ENCODE measurements at places on chromosomes 1 and 21. TPM values are rescaled to one million over a fixed set of nuclear protein-coding genes. Genes with fewer than 3 reads are reported as not detected.

CELA2B gene
- 2.7 TPM for total RNA-seq

AXDND1 gene
- total RNA-seq = 0.13 TPM

PTAFR gene
- total RNA-seq = 1.6 TPM

DNA sequence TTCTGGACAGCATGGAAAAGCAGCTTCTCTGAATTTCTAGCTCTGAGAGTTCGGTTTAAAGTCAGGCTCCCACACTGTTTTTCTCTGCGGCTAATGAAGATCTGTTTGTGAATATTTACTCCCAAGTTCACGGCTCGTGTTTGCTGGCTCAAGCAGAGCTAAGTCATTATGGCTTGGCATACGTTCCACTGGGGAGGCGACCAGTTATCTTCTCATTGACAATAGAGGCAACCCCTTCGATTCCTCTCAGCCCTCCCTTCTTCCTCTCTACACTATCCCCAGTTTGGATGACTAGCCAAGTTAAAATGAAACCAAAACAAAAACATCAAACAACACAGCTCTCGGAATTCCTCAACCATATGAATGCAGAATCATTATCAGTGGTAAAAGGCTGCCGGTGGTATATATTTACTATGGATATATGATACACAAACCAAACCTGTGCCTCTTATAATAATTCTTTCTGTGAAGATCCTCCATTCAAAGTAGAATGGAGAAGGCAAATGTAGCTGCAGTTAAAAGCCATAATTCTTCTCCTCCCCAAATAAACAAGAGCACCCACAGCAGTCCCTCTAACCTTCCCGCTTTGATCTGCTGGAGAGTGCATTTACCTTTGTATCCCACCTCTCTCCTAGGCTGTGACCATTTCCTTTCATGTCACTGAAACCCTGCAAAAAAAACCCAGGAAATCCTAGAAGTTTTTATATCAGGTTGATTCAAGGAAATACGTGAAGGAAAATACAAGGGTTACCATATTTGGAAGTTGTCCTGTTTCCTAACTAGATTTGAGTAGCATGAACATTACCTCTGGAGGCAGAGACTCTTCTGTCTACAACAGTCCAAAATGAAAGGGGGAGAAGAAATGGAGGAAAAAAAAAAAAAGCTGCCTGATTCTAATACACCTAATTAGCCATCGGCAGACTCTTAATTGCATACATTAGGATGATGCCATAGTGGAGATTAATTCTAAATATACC is 108.3 kb upstream of the USH2A start:
- DNase-seq = peak; percentile 70

DNA sequence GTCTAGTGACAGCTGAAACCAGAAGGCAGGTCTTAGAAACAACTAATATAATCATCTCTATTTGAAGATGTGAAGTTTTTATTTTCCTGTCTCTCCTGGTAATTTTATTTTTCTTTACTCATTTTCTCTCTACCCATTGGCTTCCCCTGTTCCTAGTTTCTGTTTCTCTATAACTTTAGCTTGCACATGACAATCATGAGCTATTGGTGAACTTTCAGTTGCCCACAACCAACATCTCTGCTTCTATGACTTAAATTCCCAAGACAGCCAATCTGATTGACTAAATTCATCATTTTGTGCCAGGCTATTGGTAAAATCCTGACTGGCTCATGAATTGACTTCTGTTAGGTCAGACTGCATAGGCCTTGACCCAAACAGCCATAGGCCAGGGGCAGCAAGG is 13.7 kb upstream of the ACADM start:
- no peak for DNase-seq

GRCh38 chr1:47725511-47725991 is 271.6 kb downstream of the TRABD2B start:
- no peak for DNase-seq

DNA sequence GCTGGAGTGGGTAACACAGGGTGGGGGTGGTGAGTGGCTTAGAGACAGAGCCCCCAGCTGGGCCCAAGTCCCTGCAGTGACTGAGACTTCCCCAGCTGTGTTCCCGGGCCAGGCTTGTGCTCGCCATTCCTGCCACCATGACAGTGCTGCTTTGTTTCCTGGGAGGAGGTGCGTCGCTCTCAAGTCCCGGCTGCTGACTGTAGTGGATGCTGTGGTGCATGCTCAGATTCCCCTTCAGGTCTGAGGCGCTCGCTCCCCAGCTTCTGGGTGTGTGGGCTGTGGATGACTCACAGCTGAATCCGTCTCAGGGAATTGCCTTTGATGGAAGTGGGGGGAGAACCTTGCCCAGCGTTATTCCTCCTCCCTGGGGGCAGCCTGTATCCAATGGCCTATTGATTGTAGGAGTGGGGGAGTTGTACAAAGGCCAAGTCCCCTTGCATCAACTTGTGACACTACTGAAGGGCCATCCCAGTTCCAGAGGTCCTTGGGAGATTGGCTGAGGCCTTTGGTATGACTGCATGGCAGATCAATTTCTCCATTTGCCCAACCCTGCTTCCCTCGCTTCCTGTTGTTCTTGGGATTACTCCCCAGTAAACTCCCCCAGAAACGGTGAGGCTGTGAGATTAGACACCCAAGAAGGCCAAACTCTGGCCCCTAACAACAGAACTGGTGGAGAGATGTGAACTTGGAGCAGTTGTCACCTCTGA is 17.8 kb upstream of the POU3F1 start:
- no peak for DNase-seq

- no peak for DNase-seq
Observed at GRCh38 chr1:78367700-78368099, 123.1 kb upstream of the PTGFR start.

GRCh38 chr1:224558904-224559303 is 57.2 kb upstream of the CNIH3 start:
- no peak for DNase-seq

- no peak for DNase-seq
Observed at GRCh38 chr21:43712268-43712942, 6.5 kb upstream of the PDXK start.

- DNase-seq = no peak
Observed at GRCh38 chr1:223741861-223742260, 29.5 kb downstream of the CAPN2 start.

- DNase-seq = peak; percentile 76
Observed at GRCh38 chr1:31583995-31584868, 7.9 kb downstream of the TINAGL1 start.

All from muscle of leg (tissue), 16 donors.